ENCODE measurements at places on chromosomes 11 and 22. TPM values are rescaled to one million over a fixed set of nuclear protein-coding genes. Genes with fewer than 3 reads are reported as not detected.

Gene C11orf16
- polyA plus RNA-seq = 0.56 TPM

Gene SLC6A5
- 0.15 TPM for polyA plus RNA-seq

Gene SIAE
- polyA plus RNA-seq = 27.0 TPM

Gene MOV10L1
- polyA plus RNA-seq = 0.78 TPM

Gene THOC5
- polyA plus RNA-seq = 31.6 TPM

Gene PARVA
- 113 TPM for polyA plus RNA-seq

Gene PTGDR2
- polyA plus RNA-seq = 0.20 TPM

Gene MED19
- 21.8 TPM for polyA plus RNA-seq

Gene PARVG
- 1.6 TPM for polyA plus RNA-seq

- DNase-seq = peak; percentile 38
These were observed 131.0 kb upstream of the LDLRAD3 start for GRCh38 chr11:35812828-35813227.

GRCh38 chr11:95360377-95361075 is 129.5 kb upstream of the SESN3 start:
- DNase-seq = no peak

- DNase-seq = no peak
These were observed 115.0 kb downstream of the GGTLC2 start for GRCh38 chr22:22759371-22759770.

GRCh38 chr22:33883961-33884808 is 36.1 kb downstream of the LARGE1 start:
- no peak for DNase-seq

DNA sequence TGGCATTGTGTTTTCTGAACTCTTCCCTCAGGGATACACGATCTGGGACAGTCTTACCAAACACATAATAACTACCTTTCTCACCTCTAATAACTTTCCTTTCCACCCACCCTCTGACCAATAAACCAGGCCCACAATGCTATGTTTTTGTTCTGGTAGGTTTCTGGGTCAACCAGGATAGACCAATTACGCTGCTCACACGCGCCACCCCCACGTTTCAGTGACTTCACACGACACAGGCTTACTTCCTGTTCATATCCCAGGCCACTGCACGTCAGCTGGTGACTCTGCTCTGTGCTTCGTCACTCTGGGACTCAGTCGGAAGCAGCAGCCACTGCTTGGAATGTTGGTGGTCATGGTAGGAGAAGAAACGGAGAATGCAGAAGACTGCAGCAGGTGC is 2.5 kb downstream of the KRTAP5-4 start:
- DNase-seq = no peak

DNA sequence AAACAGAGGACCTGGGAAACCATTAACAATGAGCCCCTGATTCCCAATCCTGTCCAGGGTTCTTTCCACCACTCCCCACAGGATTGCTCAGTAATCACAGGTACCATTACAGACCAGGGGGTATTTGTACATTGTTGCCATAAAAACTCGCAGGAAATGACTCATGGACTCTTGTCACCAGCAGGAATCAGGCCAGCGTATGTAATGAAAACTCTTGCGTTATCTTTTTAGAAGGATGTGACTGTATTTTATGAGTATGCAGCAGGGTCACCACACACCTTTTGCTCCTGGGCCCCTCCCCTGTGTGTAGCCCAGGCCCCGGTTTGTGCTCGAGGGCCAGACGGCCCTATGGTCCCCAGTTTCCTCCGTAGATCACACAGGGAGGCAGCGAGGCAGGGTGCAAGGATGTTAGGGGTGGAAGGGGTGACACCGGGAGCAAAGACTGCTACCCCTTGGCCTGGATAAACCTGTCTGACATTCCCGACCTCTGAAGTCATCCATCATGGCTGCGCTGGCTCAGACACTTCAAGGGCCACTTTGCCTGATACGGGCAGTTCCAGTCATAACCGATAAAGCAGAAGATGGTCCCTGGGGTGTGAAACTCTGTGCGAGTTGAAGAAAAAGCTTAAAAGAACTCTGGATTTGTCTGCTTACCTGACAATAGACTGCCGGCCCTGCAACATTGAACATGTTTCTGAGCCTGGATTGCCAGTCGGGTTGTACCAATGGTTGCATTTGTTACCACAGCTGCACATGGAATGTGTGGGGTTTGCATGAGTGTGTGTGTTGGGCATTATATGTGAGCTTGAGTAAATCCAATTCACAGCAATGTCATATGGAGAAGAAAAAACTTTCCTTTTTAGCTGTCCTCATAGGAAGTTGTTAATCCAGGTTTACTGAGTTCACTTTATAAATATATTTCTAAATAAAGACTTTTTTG is 56.9 kb downstream of the MICAL2 start:
- DNase-seq = no peak

DNA sequence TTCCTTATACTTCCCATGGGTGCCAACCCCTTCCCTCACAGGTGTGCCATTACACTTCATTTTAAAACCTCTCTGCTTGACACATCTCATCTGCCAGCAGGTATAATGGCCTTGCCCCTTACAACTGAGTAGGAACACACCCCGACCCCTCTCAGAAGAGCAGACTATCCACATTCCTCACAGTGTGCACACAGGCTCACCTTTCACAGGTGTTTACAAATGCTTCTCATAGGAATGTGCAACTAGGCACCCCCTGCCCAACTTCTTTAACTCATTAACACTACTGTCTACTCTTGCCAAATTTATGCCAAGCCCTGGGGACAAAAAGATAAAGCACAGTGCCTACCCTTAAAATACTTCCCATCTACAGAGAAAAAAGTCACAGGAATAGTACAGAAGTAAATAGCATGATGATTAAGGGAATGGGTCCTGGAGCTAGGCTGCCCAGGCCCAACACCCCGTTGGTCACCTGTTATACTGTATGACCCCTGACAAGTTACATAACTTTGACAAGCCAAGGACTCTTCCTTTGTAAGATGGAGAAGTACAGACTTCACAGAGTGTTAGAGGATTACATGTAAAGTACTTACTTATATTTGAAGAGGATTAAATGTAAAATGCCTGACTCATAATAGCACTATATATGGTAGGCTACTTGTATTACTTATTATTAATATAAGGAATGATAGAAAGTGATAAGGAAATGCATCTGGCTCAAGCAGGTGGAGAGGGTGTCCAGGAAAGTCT is 15.2 kb downstream of the TRIM3 start:
- no peak for DNase-seq

GRCh38 chr11:120633616-120634393 is 122.3 kb downstream of the GRIK4 start:
- no peak for DNase-seq

DNA sequence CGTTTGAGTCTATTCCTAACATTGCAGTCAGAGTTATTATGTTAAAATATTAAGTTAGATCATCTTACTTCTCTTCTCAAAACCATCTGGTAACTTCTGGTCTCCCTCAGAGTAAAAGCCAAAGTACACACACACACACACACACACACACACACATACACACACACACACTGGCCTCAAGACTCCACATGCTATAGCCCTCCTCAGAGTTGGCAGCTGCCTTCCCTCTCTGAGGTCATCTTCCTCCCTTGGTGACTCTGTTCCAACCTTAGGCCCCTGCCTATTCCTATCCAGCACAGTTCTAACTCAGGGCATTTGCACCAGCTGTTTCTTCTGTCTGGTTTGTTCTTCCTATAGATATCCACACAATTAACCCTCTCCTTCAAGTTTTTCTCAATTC is 272.0 kb upstream of the SESN3 start:
- no peak for DNase-seq

DNA sequence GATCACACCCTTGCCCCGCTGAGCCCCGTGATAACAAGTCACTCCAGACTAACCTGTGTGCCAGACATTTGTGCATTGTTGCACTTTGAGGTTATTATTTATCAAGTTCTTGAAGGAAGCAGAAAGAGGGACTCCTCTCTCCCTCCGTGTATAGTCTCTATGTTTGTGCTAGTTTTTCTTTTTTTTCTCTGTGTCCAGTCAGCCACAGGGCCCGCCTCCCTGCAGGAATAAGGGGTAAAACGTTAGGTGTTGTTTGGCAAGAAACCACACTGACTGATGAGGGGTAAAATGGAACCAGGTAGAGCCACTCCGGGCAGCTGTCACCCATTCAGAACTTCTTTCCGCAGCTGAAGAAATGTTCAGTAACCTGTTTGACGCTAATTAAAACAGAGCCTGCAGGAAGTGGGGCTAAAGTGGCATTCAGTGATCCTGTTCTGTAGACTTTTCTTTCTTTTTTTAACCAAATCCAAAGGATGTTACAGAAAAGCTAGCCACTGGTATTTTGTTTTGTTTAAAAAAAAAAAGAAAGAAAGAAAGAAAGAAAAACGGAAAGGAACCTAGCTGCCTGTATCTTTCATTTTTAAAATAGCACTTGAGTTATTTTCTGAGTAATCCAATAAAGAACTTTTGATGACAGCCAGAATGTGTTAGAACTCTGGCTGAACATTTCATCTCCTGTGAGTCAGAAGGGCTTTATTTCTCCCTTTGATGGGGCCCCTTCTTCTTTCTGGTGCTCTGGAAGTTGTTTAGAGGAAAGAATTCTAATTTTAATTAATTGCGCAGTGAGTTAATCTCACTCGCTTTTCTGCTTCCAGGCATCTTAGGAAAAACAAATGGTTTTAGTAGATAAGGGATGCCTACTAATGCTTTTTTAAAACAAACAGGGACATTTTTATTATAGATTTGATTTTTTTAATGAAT is 58.2 kb downstream of the COMMD9 start:
- DNase-seq = no peak

GRCh38 chr11:30451167-30451566 is 128.3 kb downstream of the ARL14EP start:
- no peak for DNase-seq

- no peak for DNase-seq
These were observed 1684.7 kb upstream of the RAG2 start for GRCh38 chr11:38282718-38283117.

GRCh38 chr22:39731881-39732555 is 161.5 kb downstream of the CACNA1I start:
- DNase-seq = no peak

GRCh38 chr11:130766650-130767565 is 149.4 kb downstream of the SNX19 start:
- DNase-seq = no peak

DNA sequence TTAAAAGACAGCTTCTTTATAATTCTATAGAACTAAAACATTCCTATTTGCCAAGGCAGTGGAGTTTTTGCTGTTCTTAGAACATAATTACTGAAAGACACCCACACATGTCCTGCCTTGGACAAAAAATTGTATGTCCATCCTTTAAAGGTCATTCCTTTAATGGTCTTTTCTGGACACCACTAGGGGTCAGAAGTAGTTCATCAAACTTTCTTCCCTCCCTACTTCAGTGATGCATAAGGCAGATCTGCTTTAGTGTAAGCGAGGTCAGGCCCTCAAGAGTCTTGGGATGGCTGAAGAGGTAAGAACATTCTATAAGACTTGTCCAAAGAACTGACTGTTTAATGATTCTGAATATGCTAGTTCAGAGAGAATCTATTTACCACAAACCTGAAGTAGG is 4.3 kb upstream of the OR51V1 start:
- peak; percentile 8 for DNase-seq

DNA sequence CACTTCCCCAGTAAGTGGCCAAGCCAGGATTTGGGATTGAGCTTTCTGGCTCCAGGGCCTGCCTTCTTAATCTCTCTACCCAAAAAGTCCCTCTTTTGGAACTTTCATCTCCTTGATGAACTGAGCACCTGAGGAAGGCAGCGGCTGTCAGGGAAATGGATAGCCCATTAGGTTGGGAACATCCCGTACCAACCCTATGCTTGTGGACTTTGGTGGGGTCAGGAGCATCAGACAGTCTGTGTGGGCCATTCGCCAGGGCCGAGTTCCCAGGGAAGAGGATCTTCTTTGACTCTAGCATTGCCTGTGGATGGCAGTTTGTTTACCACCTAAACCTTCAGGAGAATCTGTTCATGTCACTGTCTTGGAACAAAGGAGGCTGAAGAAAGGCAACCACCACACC is 30.2 kb downstream of the ARHGEF17 start:
- no peak for DNase-seq

DNA sequence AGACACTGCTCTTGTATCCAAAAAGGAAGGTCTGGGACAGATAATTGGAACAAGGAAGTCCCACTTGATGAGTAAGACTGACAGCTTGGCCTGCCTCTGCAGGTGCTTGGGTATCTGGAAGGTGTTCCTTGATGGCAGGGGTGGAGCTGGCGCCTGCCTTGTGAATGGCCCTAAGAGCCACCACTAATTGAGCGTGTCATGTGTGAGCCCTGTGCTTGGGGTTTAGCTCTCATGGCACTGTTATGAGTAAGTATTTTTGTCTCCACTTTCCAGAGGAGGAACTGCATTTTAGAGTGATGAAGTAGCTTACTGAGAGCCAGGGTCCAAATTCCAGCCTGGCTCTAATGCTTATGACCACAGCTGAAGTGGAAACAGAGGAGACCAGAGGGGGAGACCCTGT is 71.2 kb upstream of the NECTIN1 start:
- DNase-seq = no peak

DNA sequence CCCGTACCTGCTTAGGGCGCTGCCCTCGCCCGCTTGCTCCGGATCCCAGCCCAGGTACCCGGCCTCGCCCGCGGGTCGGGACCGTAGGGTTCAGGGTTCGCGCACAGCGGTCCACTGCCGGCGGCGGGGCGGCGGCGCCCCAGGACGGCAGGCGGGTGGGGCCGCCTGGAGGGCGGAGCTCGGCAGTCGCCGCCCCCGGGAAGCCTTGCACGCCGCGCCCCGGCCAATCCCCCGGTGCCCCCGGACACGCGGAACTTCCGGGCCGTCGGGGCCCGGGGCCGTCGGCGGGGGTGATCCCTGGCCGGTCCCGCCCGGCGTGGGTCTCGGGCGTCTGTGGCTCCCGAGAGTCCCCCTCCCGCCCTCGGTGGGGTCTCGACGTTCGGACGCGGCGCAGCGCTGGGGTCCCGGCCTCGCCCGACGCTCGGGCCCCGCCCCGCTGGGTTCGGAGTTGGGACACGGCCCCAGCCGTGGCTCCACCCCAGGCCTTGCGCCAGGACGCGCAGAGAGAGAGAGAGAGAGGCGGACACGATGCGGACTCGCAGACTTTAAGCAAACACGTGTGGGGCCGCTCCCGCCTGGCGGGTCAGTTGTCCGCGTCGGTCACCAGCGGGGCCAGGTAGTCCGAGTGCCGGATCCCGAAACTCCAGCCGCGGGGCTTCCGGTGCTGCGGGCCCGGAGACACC is at the start of gene TYMP:
TYMP (minus strand) TSS at position 116 of the 683 bp plus-strand sequence. CDS start 303 bp downstream, outside the sequence.
- no peak for DNase-seq

- peak; percentile 43 for DNase-seq
These were observed 700 bp upstream of the DEPDC5 start for GRCh38 chr22:31753005-31753633.

DNA sequence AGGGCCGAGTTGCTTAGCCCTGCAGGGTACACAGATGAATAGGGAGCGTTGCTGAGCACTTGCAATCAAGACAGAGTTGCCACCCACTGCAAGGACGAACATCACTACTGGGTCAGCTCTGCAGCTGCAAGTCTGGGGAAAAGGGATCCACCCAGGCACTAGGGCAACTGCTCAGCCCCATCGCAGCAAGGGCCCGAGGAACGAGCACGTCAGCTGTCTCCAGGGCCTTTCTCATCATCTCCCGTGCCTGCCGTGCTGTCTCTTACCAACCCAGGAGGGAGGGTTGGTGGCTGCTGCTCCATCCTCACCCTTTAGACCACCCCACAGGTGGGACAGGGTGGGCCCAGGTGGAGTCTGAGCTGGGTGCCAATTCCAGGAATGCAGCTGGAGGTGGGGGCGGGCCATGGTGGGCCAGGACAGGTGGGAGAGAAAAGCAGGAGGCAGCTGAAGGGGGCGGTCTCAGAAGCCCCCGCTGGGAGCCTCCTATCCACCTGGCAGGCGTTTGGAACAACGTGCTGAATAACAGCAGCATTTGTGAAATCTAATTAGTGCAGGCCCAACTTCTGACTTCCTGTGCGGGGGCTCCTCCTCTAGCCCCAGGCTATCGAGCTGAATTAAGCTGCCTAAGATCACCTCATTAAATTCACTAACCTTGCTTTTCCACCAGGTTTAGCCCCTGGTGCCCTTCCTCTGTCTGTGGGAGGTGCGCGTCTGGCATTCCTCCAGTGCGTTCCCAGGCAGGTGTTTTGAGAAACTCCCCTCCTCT is 252.5 kb downstream of the ST3GAL4 start:
- no peak for DNase-seq
